ENCODE measurements at places on chromosomes 1 and 21.
A peak's percentile ranks its signal among the peaks of the same experiment; 100 is the strongest.

- no peak for DNase-seq
Measured at GRCh38 chr1:227369102-227369760, 50.9 kb upstream of the CDC42BPA start.

- peak; percentile 7 for DNase-seq
Measured at GRCh38 chr1:45499415-45499769, 481 bp downstream of the CCDC163 start.

- DNase-seq, result no peak
Measured at GRCh38 chr1:205922314-205922713, 20.9 kb downstream of the SLC26A9 start.

DNA sequence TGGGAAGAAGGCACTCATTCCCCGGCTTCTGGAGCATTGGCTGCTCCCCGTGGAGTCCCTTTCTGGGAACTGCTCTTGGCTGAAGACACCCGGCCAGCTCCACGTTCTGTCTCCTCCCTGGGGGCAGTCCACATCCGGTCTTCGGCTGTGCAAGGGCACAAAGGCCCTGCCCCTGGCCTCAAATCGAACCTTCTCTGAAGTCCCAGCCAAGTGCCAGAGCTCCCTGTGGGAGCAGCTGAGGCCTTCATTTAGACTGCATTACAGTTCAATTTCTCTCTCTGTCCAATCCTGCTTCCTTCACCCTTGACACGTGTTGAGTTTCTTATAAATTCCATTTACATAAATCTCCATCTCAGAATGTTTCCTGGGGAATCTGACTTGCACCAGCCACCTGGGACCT is 132.9 kb upstream of the POU3F1 start:
- no peak for DNase-seq

GRCh38 chr1:51439053-51439452 is 80.0 kb downstream of the EPS15 start:
- no peak for DNase-seq

GRCh38 chr1:23838401-23838866 is 13.2 kb upstream of the HMGCL start:
- DNase-seq, result peak; percentile 33

- no peak for DNase-seq
Measured at GRCh38 chr1:21337454-21337927, 47.2 kb upstream of the ECE1 start.

DNA sequence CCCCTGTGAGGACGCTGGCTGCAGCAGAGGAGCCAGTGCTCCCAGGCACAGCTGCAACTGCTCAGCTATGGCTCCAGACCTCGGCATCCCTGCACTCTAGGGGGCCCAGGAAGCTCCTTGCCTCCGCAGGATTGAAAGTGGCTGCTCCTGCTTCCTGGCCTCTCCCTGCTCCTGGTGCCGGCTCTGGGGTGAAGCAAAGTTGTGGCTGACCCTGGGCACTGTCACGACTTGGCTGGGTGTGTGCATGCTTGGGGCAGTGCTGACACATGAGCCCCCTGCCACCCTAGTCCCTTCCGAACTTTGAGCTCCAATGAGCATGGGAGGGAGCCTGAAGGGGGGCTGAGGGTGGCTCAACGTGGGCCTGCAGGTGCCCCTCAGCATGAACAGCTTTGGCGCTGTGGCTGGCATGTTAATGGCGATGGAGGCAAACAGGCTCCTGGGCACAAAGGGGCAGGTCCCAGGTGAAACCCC is 1512.2 kb downstream of the KCNT2 start:
- no peak for DNase-seq

DNA sequence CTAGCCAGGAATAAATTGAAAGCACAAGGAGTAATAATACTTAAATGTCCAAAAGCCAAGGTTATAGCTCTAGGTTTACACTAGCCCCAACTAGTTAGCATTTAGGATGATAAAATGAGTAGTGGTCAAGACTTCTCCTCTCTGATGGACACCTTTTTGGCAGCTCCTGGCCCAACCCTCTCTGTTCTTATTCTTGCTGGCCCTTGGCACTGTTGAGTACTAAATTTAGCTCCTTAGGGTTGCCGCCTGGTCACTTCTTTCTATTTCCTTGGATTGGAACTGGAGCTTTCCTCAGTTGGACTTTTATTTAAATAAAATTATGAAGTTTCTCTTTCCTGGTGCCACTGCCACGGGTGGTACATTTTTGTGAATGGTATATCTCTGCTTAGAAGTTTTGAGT is 28.3 kb downstream of the ARID1A start:
- no peak for DNase-seq

- no peak for DNase-seq
Measured at GRCh38 chr1:182368903-182369302, 22.7 kb downstream of the GLUL start.

DNA sequence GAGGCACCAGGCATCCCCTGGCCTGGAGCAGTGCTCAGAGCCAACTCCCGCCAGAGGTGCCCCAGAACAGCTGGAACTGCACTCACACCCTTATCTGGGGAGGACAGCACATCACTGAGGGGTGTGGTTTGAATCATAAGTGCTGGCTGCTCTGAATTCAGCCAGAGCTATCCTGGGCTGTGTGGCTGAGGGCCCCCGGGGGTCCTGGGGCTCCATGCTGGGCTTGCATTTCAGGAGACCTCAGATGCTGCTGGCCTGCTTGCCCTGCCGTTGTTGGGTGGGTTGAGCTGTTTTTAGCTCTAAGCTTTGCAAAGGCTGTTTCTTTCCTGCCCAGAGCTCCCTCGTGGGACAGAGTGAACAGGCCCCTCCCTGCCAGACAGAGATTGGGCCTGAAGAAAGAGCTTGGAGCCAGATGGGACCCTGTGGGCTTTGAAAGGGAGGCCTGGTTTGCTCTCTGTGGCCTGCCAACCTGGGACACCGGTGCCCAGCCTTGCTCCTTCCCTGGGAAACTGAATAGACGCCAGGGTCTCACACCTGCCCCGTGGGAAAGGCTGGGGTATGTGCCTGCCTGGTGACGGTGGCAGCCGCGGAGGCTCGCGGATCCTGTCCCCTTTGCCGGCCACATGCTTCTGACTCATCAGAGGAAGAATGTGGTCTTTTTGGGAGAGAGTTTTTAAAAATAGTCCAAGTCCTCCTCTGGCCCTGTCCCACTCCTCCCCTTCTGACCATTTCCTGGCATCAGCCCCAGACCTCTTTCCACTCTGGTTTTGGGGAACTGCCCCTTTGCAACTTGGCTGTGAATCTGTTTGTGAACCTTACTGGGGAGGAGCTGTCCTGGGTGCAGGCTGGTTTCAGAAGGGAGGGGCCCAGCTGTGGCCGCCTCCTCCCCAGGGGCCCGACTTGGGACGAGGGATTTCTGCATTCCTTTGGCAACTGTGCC is 30.0 kb downstream of the ARHGEF10L start:
- peak; percentile 90 for DNase-seq

DNA sequence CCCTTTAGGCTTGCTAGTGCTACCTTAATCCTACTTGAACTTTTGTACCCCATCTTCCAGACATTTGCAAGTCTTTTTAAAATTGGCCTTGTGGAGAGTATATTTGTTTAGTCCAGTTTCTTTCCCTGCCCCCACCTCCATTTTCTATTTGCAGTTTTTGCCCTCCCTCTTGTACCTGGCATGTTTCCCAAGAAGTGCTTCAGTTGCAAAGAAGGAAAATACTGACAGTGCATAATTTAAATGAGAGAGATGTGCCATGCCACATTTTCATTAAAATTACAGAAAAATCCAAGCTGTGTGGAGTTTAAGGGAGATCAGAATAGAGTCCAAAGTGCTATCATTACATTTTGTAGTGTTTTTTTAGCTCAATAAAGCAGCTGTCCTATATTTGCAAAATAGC is 150.0 kb upstream of the ADGRL2 start:
- DNase-seq, result no peak

DNA sequence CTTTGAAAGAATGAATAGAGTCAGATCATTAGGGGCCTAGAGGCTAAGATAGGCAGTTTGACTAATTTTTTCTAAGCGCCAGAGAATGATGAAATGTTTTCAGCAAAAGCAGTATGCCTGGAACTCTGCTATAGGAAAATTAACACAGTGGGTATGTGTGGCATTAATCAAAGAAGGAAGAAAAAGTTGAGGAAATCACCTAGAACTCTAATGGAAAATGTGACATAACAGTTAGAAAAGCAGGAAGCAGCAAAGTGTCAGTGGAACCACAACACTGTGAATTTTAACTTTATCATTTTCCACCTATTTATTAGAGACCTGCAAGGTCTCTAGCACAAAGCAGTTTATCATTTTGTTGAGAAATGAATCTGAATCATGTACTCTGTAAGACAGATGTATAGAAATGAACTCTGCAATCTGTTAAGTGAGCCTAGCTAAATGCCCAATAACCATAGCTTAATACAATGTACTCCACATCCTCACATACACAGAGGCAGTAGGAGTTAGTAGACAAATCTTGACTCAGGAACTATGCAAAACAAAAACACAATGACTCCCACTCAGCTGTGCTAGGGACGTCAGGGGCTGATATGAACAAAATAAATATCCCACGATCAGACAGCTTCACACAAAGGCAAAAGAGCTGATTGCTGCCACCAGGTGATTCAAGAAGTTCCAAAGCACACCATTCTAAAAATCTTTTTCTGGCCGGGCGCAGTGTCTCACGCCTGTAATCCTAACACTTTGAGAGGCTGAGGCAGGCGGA is 500.7 kb upstream of the NFIA start:
- peak; percentile 40 for DNase-seq

GRCh38 chr1:150065184-150065871 is 2.2 kb upstream of the VPS45 start:
- DNase-seq, result peak; percentile 66

DNA sequence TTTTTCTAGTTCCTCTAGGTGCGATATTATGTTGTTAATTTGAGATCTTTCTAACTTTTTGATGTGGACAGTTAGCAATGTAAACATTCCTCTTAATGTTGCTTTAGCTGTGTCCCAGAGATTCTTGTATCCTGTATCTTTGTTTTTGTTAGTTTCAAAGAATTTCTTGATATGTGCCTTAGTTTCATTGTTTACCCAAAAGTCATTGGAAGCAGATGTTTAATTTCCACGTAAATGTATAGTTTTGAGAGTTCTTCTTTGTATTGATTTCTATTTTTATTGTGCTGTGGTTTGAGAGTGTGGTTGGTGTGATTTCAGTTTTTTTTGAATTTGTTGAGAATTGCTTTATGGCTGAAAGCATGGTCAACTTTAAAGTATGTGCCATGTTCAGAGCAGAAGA is 319.4 kb downstream of the PTBP2 start:
- DNase-seq, result no peak

DNA sequence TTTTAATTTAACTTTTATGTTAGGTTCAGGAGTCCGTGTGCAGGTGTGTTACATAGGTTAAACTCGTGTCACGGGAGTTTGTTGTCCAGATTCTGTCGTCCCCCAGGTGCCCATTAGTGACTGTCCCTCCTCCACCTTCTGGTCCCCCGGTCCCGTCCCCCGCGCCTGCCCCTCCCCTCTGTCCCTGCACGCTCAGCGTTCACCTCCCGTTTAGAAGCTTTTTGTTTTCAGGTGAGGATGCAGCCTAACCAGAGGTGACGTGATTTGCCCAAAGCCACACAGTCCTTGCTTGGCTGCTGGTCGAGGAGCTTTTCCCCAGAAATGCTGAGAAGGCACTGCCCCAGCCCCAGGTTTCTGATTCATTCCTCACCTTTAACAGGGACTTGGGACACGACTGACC is 844 bp downstream of the C1orf146 start:
- DNase-seq, result no peak

DNA sequence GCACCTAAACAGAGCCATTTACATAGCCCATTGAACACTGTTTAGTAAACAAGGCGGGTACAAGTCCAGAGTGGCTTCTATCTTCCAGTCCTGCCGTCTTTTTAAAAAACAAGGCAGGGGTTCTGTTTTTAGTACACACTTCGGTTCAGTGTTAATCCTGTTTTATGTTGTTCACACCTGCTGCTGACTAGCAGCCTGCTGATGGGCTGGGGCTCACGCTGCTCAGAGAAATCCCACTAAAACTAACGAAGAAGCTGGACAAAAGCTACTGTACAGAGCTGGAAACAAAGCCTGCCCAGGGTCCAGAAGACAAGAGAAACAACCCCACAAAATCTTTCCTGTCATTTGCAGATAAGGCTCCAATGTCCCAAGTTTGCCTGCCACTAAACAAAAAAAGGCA is 13.2 kb downstream of the ESRRG start:
- DNase-seq, result no peak

DNA sequence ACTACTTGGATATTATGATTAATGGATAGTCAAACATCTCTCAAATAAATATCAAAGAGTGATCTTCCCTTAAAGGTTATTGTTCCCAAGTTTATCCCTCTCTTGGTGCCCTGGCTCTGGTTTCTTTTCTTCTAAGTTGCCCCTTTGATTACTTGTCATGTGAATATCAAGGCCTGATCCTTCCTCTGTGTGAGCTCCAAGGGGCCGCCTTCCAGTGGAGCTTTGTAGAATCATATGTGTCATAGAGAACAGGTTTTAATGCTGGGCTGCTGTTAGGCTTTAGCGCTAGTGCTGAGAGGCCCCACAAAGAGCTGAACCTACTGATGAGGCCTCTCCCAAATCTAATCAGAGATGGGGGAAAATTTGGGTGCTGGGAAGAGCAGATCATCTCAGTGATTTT is 25.5 kb downstream of the UCK2 start:
- no peak for DNase-seq

- no peak for DNase-seq
Measured at GRCh38 chr1:76542359-76542758, 324.9 kb upstream of the ST6GALNAC5 start.

- no peak for DNase-seq
Measured at GRCh38 chr1:155080312-155081228, 1.9 kb downstream of the EFNA3 start.

- no peak for DNase-seq
Measured at GRCh38 chr1:24888061-24888970, 41.8 kb downstream of the RUNX3 start.

- no peak for DNase-seq
Measured at GRCh38 chr21:32392299-32392879, 423 bp downstream of the URB1 start.

GRCh38 chr1:147496044-147496443 is 45.3 kb upstream of the BCL9 start:
- no peak for DNase-seq

GRCh38 chr21:36816561-36817130 is 117.7 kb downstream of the SIM2 start:
- DNase-seq, result peak; percentile 16

DNA sequence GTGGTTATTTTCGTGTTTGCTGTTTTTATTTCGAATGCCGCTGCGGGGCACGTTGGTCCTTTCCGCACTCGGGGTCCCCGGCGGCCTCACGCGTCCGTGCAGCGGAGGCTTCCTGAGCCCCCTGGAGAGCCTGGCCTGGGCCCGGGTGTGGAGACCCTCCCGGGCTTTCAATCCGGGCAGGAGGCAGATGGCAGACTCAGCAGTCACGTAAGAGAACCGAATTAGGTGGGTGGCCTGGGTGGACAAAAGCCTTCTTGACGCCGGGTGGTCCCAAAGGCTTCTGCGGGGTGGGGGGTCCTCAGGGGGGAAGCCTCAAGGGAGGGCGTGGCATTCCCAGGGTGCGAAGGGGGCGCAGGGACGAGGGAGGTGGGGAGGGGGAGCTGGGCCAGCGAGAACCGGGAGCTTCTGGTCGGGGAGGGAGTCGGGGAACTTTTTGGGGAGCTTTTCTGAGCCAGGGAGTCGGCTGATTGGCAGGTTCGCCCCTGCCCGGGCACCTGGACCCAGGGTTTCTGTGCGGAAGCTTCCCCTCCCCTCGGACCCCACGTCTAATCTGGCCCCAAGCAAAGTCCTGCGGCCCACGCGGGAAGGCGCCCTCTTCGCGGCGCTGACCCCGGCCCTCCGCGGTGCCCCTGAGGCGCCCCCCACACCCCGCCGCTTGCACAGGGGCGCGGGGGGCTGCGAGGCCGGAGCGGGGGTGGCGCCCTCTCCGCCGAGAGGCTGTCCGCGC is 1.3 kb upstream of the HES4 start:
- DNase-seq, result no peak

All from fibroblast of lung (primary cell).